ENCODE measurements at places on chromosomes 11 and 22. TPM values are rescaled to one million over a fixed set of nuclear protein-coding genes. Genes with fewer than 3 reads are reported as not detected.

The IL18 gene
- 107 TPM for total RNA-seq

The ENDOD1 gene
- 17.1 TPM for total RNA-seq

The NRXN2 gene
- total RNA-seq: 0.22 TPM

The DEPDC7 gene
- total RNA-seq: 7.7 TPM

The CDCA5 gene
- 62.0 TPM for total RNA-seq

The HTR3A gene
- total RNA-seq: not detected

The ARHGAP1 gene
- total RNA-seq: 54.6 TPM

The CECR2 gene
- total RNA-seq: 0.05 TPM

The GGTLC3 gene
- total RNA-seq: not detected

The OR4S2 gene
- total RNA-seq: not detected

The OR5D16 gene
- not detected for total RNA-seq

The MRGPRE gene
- not detected for total RNA-seq

The MUC6 gene
- total RNA-seq: not detected

The WNT7B gene
- 82.3 TPM for total RNA-seq

The DERL3 gene
- total RNA-seq: 0.60 TPM

The TMEM132A gene
- total RNA-seq: 135 TPM

The MYRF gene
- 20.8 TPM for total RNA-seq

The CD3D gene
- total RNA-seq: not detected

The PARVA gene
- 25.9 TPM for total RNA-seq

Measured in A549 treated with GW870086 at 1 μM for 4 hours (cell line).